ENCODE measurements at places on chromosomes 16 and 17.
A peak's percentile ranks its signal among the peaks of the same experiment; 100 is the strongest.

DNA sequence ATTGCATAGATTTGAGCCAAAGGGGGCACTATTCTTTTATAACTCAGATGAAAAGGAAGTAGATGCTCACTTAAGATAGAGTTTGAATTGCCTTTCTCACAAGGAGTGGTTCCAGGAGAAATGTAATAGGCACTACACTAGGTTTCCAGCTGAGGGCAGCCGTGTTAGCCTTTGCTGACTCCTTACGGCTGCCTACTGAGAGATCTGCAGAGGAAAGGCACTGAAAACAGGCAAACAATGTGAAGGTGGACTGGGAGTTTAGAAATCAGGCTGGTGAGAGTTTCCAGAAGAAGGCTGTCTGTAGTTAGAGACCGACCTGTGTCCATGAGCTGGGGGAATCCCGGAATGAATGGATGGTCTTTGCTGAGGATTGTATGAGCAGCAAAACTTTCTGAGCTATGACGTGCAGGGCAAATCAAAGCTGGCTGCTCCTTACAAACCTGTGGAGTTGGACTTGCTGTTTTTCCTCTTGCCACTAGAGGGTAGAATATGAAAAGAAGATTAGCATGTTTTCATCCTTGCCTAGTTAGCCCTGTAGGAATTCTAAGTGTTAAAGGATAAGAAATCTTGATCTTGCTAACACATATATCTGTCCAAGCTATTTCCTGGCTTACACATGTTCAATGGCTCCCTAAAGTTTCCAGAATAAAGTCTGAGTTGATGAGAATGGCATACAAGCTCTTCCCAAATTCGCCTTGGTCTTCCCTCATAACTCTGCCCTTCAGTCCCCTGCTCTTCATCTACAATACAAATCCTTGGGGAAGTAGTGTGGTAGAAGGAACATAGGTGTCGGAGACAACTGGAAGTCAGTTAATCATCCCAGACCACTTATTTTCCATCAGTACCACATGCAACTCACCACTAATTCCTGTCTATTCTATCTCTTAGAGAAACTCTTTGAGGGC is 20.1 kb upstream of the TAOK1 start:
- DNase-seq: peak; percentile 19

- no peak for DNase-seq
Observed at GRCh38 chr16:71230122-71230845, at the start of gene HYDIN. Gene HYDIN, minus strand, starts transcription at chr16:71230722. Its CDS starts 43,827 bp downstream, at chr16:71186895.

DNA sequence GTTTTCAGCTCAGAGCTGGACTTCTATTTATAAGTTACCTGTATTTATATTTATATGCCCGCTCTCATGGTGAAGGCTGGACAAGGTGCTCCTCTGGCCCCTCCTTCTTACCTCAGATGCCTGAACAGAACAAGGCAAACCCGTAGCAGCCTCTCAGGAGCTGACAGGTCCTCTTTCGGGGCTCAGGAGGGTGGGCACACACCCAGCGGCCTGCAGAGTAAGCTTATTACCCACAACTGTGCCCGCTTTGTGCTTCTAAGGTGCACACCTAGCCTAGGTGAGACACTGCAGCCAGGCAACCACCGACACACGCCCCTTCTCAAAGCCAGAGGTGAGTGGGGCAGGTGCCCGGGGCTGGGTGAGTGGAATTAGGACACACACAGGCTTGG is 5.3 kb downstream of the NKIRAS2 start:
- no peak for DNase-seq

- DNase-seq: no peak
Observed at GRCh38 chr17:21814776-21815175, 122.5 kb downstream of the KCNJ18 start.

DNA sequence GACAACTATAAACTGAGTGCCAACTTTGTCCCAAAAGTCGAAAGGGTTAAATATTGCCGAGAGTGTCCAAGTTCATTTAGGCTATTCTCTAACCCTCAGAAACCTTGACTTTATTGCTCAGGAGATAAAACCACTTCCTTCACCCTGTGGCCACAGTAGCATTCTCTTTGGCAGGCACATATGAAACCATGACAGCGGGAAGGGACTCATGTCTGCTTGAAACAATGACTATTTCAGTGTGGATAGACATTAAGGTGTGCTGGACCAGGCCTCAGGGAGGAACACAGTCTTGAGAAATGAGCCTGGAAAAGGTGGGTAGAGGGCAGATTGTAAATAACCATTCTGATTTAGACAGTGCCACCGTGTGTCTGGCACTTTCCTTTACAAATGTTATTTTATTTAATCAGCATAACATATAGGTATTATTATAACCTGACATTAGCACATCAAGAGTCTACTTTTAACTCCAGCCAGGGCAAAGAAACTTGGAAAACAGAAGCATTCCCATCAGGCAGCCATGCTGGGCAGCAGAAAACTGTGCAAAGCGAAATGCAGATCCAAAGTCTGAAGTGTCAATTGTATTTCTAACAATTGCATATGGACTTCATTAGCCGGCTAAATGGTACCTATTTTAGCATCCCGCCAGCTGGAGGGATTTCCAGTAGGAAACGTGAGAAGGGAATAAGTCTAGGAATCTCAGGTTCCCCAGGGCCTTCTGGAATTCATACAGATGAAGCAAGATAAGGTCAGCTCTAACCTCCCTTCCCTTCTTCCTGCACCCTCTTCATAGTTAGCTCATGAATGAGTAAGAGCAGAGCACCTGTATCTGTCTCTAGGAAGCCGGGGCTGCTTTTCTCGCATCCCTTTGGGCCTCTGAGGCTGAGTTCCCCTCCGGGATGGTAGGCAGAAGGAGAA is 212.8 kb upstream of the ELAC2 start:
- no peak for DNase-seq

DNA sequence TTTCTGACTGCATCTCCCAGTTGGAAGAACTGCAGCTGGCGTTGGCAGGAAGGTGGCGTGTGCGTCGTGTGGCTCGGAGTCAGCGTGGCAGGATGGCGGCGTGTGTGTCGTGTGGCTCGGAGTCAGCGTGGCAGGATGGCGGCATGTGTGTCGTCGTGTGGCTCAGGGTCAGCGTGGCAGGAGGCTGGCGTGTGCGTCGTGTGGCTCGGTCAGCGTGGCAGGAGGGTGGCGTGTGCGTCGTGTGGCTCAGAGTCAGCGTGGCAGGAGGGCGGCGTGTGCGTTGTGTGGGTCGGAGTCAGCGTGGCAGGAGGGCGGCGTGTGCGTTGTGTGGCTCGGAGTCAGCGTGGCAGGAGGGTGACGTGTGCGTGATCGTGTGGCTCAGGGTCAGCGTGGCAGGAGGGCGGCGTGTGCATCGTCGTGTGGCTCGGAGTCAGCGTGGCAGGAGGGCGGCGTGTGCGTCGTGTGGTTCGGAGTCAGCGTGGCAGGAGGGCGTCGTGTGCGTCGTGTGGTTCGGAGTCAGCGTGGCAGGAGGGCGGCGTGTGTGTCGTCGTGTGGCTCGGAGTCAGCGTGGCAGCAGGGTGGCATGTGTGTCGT is 38.3 kb downstream of the ZNF750 start:
- no peak for DNase-seq

- no peak for DNase-seq
Observed at GRCh38 chr17:75774991-75775668, 9.5 kb upstream of the UNK start.

GRCh38 chr17:15973016-15973415 is 26.5 kb downstream of the ZSWIM7 start:
- no peak for DNase-seq

DNA sequence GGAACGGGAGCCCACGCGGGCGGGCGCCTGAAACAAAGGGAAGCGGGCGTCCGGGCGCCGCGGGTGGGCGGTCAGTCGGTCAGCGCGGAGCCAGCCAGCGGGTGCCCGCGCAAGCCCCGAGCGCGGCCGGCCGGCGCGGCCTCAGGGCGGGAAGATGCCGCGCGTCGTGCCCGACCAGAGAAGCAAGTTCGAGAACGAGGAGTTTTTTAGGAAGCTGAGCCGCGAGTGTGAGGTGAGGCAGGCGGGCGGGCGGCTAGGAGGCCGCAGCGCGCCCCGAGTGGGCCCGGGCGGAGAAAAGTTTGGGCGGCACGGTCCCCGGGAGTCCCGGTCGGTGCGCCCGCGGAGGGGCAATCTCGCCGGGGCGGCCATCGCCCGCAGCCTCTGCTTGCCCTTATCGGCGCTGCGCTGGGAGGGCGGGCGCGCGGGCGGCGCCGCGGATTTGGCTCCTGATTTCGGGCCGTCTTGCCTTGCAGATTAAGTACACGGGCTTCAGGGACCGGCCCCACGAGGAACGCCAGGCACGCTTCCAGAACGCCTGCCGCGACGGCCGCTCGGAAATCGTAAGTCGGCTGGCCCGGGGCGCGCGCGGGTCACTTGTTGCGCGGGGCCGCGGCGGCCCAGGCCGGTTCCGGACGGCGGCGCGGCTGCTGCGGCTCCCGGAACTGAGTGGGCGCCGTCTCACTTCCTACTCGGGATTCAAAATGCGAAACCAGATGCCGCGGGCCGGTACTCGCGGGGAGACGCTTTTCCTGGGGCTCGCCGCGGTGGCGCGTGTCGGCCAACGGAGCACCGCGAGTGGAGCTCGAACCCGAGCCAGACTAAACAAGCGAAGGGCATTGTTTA is 526 bp downstream of the CBFB start:
- DNase-seq: peak; percentile 59

GRCh38 chr17:36578671-36579070 is 13.0 kb upstream of the DHRS11 start:
- no peak for DNase-seq

DNA sequence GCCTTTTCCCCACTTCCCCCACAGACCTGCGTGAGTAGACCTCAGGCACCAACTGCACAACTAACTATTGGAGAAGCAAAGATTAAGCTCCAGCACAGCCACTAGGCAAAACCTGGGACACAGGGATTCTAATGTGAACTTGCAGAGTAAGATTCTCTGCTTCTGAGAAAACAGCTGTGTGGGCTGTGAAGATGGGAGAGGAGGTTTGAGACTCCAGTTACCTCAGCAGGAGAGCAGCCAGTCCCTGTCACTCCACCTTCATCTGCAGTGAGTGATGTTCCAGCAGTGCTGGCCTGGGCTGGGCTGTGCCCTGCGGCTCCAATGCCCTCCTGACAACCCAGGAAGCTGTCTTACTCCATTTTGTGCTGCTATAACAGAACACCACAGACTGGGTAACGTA is 18.0 kb upstream of the ABAT start:
- DNase-seq: no peak

GRCh38 chr16:28950648-28951409 is at the start of gene NFATC2IP:
Gene NFATC2IP, plus strand, starts transcription at chr16:28950937. Its CDS starts 75 bp downstream, at chr16:28951012.
- peak; percentile 99 for DNase-seq

DNA sequence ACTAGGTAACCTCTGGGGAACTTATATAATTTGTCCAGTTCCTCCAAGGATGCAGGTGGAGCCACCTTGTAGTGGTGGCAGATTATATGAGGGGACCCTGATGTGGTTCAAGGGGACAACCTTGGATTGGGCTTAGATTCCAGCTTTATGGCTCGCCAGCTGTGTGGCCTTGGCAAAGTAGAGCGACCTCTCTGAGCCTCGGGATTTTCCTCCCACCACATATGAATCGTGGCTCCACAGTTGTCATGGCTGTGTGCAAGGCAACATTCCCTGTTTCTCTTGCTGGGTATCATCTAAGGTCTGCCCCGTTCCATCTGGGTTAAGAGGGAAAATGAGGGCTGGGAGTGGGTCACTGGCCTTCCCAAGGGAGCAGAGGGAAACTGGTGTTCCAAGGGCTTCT is 104.6 kb downstream of the RAB11FIP4 start:
- no peak for DNase-seq

DNA sequence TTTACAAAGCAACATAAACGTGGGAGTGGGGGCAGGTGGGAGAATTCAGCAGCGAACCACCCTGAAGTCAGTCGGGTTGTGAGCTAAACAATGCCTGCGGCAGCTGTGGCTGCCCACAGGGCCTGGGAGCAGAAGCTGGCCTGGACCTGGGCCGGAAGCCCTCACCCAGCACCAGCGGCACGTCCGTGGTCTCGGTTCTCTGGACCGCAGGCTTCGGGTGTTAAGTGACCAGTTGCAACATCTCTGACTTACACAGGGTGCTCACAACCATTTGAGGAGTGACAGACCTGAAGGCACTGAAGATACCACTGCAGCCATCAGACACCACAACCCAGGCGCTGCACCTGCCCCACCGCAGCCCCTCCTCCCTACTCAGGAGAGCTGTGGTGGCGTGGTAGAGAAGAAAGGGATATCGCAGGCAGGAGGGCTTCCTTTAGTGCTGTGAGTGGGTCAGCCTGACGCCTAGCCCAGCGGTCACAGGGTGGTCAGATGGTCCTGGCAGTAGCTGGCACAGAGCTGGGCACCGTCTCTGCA is 33.8 kb downstream of the CBFA2T3 start:
- no peak for DNase-seq

- DNase-seq: no peak
Observed at GRCh38 chr17:77748436-77748835, 210.1 kb upstream of the TNRC6C start.

DNA sequence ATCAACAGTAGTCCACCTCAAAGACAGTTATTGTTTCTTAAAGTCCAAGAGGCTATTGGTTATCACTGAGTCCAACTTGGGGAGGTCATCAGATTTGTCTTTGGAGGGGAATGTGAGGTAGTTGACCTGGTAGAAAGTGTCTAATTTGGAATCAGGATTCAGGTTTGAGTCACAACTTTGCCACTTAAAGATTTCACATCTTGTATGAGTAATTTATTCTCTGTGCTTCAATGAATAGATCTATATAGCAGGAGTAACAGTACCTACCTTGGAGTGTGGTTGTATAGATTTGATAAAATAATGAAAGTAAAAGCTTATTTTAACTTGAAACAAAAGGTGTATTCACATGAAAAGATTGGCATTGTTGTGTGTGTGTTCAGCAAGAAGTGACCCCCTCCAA is 119.3 kb upstream of the TBX2 start:
- no peak for DNase-seq

DNA sequence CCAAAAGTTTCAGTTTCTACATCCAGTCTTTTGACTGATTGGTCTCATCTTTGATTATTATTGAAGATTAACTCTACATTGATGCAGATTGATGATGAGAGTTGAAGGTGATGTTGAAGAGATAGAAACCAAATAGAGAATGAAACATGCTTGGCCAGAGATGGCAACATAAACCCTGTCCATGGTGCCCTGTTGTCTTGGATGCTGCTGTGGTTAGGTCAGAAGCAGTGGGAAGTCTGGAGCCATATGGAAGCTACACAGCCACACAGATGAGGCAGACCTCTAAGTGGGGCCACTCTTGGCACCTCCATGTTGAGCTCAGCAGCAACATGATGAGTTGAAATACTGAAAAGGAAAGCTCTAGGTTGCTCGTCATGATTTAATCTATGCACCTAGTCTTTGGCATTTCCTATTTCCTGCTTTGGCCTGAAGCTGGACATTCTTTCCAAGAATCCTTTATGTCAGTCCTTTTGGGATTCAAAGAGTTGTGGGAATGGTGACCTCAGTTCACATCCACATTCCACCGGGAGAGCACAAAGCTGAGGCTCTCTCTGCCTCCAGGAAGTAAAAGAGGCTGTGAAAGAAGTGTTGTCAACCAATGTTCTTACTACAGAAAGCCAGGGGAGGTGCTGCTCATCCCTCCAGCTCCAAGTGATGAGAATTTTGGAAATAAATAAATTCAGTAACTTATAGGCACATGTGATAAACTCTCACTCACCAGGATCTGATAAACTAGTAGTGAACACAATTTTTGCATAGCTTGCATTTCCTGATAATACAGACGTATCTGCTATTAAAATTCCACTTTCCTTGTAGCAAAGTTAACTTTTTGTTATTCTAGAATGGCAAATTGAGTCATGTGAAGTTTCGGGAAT is 127.7 kb upstream of the MAF start:
- DNase-seq: no peak

- no peak for DNase-seq
Observed at GRCh38 chr16:21167360-21167759, 8.9 kb downstream of the LDAF1 start.

GRCh38 chr17:48912476-48912875 is 4.3 kb downstream of the UBE2Z start:
- no peak for DNase-seq

- peak; percentile 38 for DNase-seq
Observed at GRCh38 chr16:84648595-84649510, 542 bp downstream of the KLHL36 start.

All from stimulated activated CD4-positive, alpha-beta T cell treated with anti-CD3 and anti-CD28 coated beads, Interleukin-12 subunit alpha, Interleukin-12 subunit beta, amount 100 ng/mL, for 4 hours (primary cell).